ENCODE measurements at places on chromosomes 16 and 17.

GRCh38 chr17:50328363-50329325 lies 17.3 kb upstream of the XYLT2 start:
- no peak for DNase-seq

GRCh38 chr17:45311760-45312476 lies 4.9 kb downstream of the MAP3K14 start:
- peak; percentile 85 for DNase-seq

GRCh38 chr16:84889066-84889465 lies 69.3 kb downstream of the CRISPLD2 start:
- DNase-seq, result no peak

GRCh38 chr17:14359163-14360020 lies 58.5 kb downstream of the HS3ST3B1 start:
- DNase-seq, result no peak

GRCh38 chr16:2690852-2691251 lies 8.5 kb downstream of the KCTD5 start:
- DNase-seq, result no peak

DNA sequence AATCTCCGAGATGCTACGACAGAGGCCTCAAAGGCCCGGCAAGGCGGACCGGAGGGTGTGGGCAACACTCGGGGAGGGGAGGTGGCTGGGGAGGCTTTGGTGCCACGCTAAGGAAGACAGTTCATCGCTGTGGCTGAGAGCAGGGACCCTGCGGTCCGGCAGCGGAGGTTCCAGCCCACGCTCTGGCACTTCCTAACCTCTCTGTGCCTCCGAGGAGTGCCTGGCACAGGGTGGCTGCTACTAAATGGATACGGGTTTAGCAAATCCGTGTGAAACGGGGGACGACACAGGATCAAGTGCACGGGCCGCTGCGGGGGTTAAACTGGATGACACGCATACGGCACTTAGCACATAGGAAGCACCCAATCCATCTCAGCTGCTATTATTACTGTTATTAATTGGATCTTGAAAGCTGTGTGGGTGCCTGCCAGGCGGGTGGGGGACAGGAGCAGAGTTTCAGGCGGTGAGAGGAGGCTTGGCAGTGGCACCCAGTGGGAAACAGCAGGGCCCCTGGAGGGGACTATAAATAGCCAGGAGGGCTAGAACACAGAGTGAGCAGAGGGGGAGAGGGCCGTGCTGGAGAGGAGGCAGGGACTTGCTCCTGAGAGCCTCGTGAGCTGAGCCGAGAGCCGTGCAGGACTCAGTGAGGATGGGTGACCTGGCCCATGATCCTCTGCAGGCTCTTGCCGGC lies 45.0 kb downstream of the ABR start:
- DNase-seq, result no peak

All from activated CD4-positive, alpha-beta T cell treated with anti-CD3 and anti-CD28 coated beads for 4 hours (primary cell).